ENCODE measurements at places on chromosomes 6 and 20. TPM values are rescaled to one million over a fixed set of nuclear protein-coding genes. Genes with fewer than 3 reads are reported as not detected.

DNA sequence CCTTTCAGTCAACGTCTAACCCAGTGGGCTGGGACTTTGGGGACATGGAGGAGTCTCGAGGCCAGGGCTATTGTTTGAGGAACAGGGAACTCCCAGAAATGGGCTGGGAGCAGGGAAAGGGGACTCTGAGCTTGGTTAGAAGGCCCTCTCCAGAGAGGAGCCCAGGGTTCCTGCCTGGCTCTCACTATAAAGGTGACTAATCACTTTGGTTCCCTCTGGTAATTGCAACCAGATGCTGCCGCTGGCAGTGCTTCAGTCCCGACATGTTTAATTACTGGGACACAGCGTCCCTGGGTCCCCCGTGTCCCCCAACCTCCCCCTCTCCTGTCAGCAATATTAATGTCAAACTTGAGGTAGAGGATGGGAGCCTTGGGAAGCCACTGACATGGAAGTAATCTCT lies 5.0 kb upstream of the GDF5 start:
- DNase-seq: no peak

DNA sequence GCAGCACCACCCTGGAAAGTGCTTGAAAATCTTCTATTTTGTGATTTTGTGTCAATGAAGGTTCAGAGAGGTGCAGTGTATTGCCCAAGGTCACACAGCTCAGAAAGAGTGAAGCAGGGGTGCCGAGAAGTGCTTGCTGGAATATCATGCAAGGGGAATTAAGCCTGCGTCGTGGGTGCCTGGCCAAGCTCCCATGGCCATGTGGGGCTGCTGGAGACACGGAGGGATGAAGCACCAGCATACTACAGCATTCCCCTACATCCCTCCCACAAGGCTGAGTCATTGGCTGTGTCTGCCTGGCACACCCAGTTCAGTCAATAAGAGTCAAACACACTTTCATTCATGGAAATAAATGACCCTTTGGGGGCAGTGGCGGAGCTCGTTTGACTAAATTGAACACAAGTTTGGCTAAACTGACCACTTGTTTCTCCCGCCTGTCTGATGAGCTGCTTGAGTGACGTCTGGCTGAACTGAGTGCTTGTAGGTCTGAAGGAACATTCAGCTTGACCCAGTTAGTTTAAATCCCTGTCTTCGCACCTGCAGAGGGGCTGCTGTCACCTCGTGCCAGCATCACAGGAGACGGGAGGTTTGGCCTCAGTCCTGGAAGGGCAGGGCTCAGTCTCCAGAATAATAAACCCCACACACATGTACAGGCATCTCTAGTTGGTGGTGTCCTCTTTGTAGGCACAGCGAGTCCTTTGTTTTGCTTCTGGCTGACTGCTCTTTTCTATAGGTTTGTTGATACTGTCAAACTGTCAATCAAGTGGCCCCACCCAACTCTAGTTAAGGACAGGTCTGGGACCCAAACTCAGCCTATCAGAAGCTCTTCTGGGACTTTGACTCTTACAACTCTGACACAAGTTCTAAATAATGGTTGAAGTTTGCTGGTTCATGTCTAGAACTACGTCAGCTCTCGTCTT lies 8.4 kb upstream of the TGM2 start:
- peak; percentile 39 for DNase-seq

DNA sequence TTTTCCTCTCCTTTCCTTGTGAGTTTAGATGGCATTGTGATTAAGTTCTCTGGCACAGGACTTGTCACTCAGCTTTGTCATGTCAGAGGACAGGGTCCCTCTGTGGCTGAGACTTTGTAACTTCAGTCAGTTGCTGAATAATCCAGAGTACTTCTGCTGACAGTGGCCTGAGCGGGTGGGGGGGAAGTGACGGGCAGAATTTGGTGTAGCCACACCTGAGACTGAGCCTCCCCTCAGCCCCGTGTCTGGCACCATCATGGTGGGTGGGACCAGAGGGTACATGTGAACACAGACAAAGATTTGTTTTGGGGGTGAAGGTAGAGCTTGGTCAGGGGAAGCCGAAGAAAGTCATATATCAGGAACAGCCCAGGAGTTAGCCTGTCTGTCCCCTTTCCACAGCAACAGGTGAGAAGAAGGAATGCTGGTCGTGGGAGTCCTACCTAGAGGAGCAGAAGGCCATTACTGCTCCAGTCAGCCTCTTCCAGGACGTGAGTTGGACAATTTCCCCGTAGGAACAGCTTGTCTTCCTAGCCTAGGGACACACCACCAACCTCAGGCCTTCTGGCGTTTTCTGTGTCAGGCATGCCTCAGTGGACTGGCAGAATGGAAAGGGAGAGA lies 20.9 kb downstream of the L3MBTL1 start:
- no peak for DNase-seq

TCFL5 gene
- 8.3 TPM for total RNA-seq

GRCh38 chr6:90131125-90131524 lies 165.5 kb downstream of the BACH2 start:
- no peak for DNase-seq
